Upper lobe of right lung (tissue), 1 donor: ENCODE measurements at places on chromosomes 1 and 21.
A peak's percentile ranks its signal among the peaks of the same experiment; 100 is the strongest.

GRCh38 chr21:16250273-16250672 is 520.5 kb downstream of the USP25 start:
- no peak for DNase-seq
- no peaks in the 10 kb centered on the region for H3K36me3 ChIP-seq
- no peaks in the 10 kb centered on the region for H3K4me1 ChIP-seq
- no peaks in the 10 kb centered on the region for H3K27me3 ChIP-seq

DNA sequence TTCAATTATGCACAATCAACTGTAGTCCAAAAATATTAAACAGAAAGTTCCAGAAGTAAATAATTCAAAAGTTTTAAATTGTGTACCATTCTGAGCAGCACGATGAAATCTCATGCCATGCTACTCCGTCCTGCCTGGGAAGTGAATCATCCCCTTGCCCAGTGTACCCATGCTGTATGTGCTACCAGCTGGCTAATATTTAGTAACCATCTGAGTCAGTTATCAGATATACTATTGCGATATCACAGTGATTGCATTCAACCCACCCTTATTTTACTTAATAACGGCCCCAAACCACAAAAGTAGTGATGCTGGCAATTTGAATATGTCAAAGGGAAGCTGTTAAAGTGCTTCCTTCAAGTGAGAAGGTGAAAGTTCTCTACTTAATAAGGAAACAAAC is 56.2 kb downstream of the EVI5 start:
- peaks cover 5% of the 10 kb centered on the region for H3K36me3 ChIP-seq
- H3K27me3 ChIP-seq = no peaks in the 10 kb centered on the region
- H3K4me3 ChIP-seq = no peak overlapping the region
- no peaks in the 10 kb centered on the region for H3K4me1 ChIP-seq
- no peak for DNase-seq

- no peak overlapping the region for H3K27ac ChIP-seq
- no peak for DNase-seq
These were observed 61.4 kb upstream of the HTR1D start for GRCh38 chr1:23278717-23279116.

DNA sequence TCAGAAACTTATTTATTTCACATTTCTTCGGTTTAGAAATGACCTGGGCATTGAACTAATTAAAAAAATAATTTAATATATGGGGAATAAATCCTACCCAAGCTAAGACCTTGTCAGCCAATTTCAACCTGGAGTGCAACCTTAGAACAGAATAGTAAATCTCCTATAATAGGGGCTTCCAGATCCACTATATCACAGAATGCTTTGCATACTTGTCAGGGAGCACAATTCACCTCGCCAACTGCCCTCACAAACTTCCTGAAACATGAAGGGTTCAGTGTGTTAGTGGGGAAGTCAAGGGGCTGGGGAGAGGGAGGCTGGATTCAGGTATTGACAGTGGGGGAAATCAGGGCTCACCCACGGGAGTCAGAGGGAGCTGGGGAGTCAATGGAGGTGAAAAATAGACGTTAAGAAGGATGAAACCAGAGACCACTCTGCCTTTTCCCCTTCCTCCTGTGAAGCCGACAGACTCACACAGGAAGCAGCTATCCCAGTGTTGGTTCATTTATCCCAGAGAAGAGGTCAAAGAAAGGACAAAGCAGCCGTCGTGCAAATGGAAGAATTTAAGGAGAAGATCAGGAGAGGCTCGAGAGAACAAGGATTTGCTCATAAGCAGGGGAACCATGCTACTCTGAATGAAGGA is 453.3 kb downstream of the NUF2 start:
- no peak overlapping the region for H3K27ac ChIP-seq
- no peaks in the 10 kb centered on the region for H3K27me3 ChIP-seq
- H3K36me3 ChIP-seq = no peaks in the 10 kb centered on the region

GRCh38 chr1:101221945-101222429 is 14.8 kb upstream of the S1PR1 start:
- H3K4me3 ChIP-seq = no peak overlapping the region
- H3K4me1 ChIP-seq = no peaks in the 10 kb centered on the region
- H3K27ac ChIP-seq = no peak overlapping the region
- no peak for DNase-seq
- no peaks in the 10 kb centered on the region for H3K36me3 ChIP-seq
- H3K27me3 ChIP-seq = no peaks in the 10 kb centered on the region

GRCh38 chr1:47409311-47410067 is 6.6 kb upstream of the FOXE3 start:
- H3K27me3 ChIP-seq = no peaks in the 10 kb centered on the region
- H3K27ac ChIP-seq = no peak overlapping the region
- no peak for DNase-seq
- H3K4me1 ChIP-seq = no peaks in the 10 kb centered on the region
- no peak overlapping the region for H3K4me3 ChIP-seq
- no peaks in the 10 kb centered on the region for H3K36me3 ChIP-seq

GRCh38 chr1:38953433-38953860 is 11.8 kb upstream of the RHBDL2 start:
- no peaks in the 10 kb centered on the region for H3K27me3 ChIP-seq
- no peak for DNase-seq
- H3K36me3 ChIP-seq = no peaks in the 10 kb centered on the region

DNA sequence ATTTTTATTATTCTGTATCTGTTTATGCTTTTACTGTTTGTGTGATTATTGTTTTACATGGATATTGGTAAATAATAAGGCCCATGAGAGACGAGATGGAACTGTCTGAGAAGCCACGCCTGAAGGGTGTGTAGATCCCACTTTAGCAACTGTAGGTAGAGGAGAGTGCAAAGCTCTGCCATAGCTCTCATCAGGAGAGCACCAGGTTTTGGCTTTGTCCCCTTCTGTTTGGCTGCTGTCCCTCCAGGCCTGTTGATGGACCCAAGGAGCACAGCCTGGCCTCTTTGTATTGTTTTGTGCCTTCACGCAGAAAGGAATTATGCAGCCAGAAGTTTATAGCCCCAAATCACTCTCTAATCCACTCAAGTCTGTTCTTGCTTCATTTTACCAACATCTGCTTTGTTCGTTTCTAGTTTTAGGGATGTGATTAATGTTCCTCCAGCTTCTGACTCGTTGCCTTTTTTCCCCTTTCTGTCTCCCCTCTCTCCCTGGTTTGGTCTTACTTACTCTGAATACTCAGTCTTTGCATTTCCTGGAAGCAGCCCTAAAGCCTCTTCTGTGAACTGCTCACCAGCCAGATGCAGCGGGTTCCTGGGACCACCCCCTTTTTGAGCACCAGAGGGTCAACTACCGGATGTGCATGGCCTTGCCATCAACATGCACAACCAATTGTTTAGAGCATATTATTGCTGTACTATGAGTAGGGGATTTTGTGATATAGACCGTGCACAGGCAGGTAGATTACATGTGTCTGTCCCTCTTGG is 127.3 kb downstream of the HHAT start:
- no peaks in the 10 kb centered on the region for H3K27me3 ChIP-seq
- no peak for DNase-seq
- H3K4me3 ChIP-seq = no peak overlapping the region
- H3K4me1 ChIP-seq = no peaks in the 10 kb centered on the region
- no peaks in the 10 kb centered on the region for H3K36me3 ChIP-seq

- no peak for DNase-seq
- no peaks in the 10 kb centered on the region for H3K4me1 ChIP-seq
- no peaks in the 10 kb centered on the region for H3K27me3 ChIP-seq
- H3K4me3 ChIP-seq = no peak overlapping the region
- no peaks in the 10 kb centered on the region for H3K36me3 ChIP-seq
These were observed 85.6 kb downstream of the RGS7 start for GRCh38 chr1:241271427-241271826.

DNA sequence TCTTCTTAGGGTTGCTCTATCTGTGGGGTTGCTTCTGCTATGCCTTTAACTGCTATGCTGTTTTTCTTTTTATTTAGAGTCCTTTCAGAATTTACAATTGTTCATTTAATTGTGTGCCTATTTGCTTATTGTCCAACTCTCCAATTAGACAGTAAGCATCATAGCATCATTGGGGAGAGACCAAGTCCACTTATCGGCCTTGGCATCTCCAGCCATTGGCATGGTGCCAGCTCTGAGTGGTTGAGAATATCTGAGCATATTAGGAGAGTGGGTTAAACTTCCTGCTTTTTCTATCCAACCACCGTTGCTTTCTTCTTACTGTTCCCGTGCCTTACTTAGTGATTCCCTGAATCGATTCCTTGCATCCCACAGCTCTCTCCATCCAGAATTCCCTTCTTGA is 535.0 kb downstream of the AJAP1 start:
- no peaks in the 10 kb centered on the region for H3K27me3 ChIP-seq
- no peak for DNase-seq
- H3K27ac ChIP-seq = no peak overlapping the region
- H3K4me1 ChIP-seq = no peaks in the 10 kb centered on the region
- H3K4me3 ChIP-seq = no peak overlapping the region

DNA sequence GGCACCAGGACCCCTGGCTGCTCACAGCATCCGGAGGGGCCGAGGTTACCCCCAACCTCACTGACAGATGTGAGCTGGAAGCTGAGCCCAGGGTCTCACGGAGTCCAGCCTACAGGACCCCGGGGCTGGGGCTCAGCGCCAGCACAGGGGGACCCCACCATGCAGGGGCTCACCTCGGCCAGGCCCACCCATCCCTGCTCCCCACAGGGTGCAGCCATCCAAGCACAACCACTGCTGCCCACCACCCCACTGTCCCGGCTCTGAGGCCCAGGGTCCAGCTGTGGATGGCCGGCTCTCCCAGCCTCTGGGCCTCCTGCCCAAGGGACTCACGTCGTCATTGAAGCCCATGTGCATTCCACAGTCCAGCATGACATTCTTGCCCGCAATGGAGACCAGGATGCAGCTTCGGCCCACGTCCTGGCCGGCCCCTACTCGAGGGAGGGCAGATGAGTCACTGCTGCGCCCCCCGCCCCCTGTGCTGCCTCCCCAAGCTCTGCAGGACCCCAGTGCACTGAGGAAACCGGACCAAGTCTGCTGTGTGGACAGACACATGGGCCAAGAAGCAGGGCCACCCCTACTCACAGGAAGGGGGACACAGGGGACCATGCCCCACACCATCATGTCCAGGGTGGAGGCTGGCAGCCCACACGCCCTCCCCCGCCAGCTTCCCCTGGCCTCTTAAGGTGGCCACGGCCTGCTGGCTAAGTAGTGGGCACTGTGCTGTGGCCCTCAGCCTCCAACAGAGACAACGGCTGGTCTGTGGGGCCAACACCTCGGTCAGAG is 3.6 kb downstream of the INTS11 start:
- H3K4me1 ChIP-seq = peaks cover 31% of the 10 kb centered on the region
- H3K36me3 ChIP-seq = peaks cover 20% of the 10 kb centered on the region
- H3K27me3 ChIP-seq = no peaks in the 10 kb centered on the region
- no peak overlapping the region for H3K27ac ChIP-seq

GRCh38 chr1:202124142-202124541 is 1.4 kb downstream of the GPR37L1 start:
- no peak for DNase-seq
- no peaks in the 10 kb centered on the region for H3K27me3 ChIP-seq
- H3K4me3 ChIP-seq = no peak overlapping the region
- H3K27ac ChIP-seq = no peak overlapping the region

DNA sequence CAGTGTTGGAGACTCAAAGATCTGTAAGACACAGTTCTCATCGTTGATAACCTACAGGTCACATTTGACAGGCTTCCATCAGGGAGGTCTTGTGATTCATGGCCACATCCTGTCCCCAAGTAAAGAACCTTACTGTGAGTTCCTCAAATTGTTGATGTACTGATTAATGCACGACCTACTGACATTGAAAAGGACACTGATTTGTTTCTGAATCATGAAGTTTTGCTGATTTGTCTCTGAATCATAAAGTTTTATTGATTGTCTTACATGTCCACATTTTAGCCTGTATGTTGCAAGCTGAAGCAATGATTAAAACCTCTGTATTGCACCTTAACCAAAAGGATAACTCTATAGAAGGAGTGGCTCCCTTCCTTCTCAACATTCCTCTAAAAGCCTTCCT is 476.3 kb upstream of the RUNX1 start:
- H3K27me3 ChIP-seq = no peaks in the 10 kb centered on the region
- no peaks in the 10 kb centered on the region for H3K36me3 ChIP-seq

DNA sequence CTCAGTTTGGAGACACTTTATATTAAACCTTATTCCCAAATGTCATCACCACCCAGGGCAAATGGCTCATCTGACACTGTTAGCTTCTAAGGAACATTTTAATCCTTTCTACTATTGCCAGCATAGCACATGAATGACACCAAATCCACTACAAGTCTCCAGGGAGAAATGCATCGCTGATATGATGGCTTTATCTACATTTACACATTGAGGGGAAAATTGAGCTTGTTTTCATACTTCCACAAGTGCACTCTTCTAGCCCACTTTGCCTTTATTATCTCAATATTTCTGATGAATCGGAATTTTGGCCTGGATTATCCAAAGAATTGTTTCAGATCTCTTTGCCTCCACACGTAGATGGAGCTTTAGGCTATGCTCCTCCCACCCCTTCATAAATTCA is 75.4 kb downstream of the RUNX1 start:
- no peak overlapping the region for H3K4me3 ChIP-seq
- no peaks in the 10 kb centered on the region for H3K36me3 ChIP-seq
- H3K27me3 ChIP-seq = no peaks in the 10 kb centered on the region
- H3K4me1 ChIP-seq = peaks cover 13% of the 10 kb centered on the region
- DNase-seq = no peak

GRCh38 chr1:210293171-210293607 is 35.5 kb upstream of the HHAT start:
- H3K27ac ChIP-seq = peak overlapping the region; percentile 71
- peak overlapping the region; percentile 49 for H3K4me3 ChIP-seq
- no peaks in the 10 kb centered on the region for H3K36me3 ChIP-seq
- H3K4me1 ChIP-seq = peaks cover 27% of the 10 kb centered on the region
- no peaks in the 10 kb centered on the region for H3K27me3 ChIP-seq

DNA sequence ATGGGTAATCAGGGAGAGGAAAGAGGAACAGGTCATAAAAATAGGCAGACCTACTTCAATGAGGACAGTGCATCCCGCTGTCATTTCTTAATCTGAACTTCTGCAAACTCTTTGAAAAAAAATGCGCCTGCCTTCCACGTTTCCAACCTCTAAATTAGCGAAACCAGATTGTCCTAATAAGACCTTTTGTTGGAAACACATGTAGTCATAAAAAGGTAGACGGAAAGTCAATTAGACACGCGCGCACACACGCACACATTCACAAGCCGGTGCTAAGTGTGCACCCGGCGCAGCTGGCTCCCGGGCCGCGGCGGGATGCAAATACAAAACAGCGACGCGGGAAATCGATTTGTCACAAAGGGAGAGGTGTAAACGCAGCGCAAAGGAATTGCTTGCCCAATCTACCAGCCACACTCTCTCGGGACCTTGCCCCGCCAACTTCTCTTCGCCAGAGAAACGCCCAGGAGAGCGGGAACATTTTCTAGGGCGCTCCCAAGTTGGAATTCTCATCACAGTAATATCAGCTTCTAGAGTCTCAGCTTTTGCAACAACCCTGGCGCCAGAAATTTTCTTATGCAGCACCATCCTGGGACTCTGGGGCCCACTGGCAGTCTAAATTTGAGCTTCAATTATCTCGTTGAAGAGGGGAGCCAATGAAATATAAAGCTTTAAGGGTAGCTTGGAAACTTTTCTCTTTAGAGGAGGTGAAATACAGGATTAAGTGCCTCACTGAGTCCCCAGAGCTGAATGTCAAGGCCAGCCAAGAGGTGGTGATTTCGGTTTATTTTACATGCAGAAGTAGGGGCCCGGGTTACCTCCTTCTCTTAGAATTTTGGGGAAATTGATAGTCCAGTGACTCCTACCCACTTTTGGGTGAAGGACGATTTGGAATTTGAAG is 4.5 kb downstream of the PRRX1 start:
- no peak overlapping the region for H3K27ac ChIP-seq
- peaks cover 6% of the 10 kb centered on the region for H3K4me1 ChIP-seq
- H3K36me3 ChIP-seq = no peaks in the 10 kb centered on the region
- H3K27me3 ChIP-seq = peaks cover 81% of the 10 kb centered on the region
- H3K4me3 ChIP-seq = no peak overlapping the region
